ENCODE measurements at places on chromosomes 12 and 14.
A peak's percentile ranks its signal among the peaks of the same experiment; 100 is the strongest.

DNA sequence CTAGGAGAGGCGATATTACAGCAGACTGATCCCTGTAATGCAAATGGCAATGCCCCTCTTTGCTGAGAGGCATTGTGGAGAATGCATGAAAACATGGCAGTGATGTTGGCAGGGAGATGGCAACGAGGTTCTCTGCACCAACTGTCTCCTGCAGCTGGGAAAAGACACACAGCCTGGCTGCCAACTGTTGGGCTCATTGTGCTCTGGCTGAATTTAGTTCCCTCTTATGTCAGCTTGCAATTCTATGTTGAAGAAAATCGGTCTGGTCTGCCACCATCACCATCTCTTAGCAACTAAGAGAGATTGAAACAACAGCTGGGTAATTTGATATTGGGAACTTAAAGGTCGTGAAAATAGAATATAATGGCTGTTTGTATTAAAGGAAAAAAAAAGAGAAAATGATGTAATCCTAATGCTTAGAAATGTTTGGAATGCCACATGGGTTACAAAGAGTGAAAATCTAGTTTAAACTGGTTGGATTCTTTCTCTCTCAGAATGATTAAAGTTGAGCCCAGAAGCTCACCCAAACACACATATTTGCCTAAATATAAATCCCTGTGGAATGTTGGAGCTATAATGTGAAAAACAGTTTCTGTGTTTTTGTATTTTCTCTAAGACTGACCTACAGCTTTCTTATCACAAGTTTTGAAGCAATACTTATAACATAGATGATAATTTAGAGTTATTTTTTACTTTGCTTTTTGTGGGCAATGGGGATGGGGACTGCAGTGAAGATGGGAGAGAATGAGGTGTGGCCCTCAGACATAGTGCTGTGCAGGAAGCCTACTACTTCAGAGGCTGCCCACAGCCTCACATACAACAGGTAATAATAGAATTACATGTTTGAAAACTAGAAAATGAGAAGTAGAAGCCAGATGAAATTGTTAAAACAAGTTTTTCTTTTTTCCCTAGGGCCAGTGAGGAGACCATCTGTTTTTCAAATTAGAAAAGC lies 143.7 kb downstream of the AKAP6 start:
- no peak for DNase-seq

DNA sequence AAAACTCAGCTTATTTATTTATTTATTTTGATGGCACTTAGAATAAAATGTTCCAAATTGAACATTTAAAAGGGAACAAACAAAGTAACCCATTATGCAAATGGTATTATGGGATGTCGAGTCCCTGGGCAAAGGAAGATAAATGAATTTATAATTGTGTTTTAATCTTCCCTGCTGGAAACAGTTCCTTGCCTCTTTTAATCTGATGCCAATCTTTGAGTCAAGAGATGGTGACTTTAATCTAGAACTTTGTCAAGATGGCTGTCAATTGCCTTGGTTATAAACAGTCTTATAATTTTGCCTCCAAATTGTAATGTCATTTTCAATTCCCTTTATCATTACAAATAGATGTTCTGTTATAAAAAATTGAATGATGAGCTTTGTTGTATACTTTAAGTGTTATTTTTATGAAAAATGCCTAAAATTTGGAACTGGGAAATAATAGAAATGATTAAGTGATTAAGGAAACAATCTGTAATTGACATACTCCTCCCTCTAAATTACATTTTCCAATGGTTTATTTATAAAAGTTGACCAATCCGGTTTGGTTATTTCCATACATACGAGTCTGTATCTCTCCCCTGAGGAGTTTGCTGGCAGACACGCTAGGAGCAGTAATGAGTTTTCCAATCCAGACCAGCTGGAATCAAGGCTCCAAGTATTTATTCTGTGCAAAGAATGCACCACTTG lies 134.9 kb upstream of the FRMD6 start:
- DNase-seq, result no peak

DNA sequence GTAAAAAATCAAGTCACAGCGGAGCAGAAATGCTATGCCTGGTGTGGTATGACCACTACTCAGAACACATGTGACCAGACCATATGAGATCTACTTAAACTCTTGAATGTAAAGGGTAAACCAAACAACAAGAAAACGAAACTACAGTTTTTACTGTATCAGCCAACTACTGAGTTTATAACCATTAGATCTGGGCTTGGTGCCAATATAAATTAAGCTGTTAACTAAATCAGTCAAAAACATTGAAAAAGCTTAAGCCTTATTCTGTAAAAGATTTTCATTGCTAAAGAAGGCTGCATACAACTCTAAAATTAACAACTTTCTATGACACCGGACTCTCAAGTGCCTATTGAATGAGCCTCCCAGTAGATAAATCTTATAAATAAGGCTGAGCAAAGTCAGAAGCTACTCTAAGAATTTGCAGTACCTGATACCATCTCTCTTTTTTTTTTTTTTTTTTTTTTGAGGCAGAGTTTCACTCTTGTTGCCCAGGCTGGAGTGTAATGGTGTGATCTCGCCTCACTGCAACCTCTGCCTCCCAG lies 35.4 kb downstream of the SPTLC2 start:
- peak; percentile 37 for DNase-seq

DNA sequence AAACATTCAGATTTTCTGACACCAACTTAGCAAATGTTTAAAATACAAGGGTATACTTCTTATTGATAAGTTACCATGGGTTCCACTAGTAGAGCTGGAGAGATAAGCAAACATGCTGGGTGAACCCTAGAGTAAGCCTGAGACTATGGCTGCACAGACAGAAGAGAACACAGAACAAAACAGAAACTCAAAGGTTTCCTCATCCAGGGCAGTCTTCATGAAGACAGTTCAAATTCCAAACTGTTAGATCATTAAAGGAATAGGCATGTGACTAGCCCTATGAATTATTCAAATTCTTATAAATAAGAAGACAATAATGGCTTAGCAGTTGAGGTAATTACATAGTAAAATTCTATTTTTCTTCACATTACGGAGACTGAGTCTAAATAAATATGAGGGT lies 28.1 kb downstream of the BTBD7 start:
- DNase-seq, result no peak

DNA sequence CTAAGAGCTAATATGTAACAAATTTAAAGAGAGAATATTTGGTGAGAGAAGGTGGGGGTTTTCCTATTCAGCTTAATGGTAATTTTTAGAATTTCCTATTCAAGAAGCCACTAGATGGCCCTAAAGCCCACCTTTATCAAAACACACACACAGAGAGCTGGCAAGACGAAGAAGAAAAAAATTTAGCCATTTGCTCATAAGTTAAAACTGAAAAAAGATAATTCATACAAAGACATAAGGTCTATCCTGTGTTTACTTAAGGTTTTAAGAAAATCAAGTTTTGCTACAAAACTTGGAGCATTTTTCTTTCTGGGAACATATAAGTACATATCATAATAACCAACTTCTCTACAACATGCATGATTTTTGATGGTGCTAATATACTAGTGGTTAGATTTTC lies 46.8 kb upstream of the PCED1B start:
- peak; percentile 8 for DNase-seq

GRCh38 chr12:108744021-108744897 lies 12.9 kb upstream of the CORO1C start:
- DNase-seq, result no peak

GRCh38 chr12:43742106-43742505 lies 16.5 kb downstream of the PUS7L start:
- no peak for DNase-seq

DNA sequence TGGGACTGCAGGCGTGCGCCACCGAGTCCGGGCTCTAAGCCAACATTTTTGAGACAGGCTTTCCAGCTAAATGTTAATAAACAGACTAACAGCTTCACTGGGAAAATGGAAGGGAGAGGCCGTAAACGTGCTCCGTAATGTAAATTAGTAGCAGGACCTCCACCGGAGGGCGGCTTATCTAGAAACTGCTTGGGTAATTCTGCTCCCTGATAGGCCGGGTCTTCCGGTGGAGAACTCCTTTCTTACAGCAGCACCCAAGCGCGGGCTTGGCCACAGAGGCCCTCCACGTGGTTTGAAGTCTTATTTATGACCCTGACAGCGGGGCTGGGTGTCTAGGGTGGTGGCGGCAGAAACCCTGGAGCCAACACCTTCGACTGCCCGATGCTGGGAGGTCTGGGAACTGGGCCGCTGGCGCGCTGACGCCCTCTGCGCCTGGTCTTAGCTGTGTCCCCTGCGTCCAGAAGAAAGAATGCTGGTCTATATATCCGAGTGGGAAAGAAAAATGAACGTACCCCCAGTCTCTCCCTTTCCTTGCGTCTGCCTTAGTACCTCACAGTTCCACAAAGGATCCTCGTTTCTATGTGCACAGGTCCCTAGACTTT lies 1.7 kb downstream of the DPPA3 start:
- no peak for DNase-seq

GRCh38 chr14:102279282-102279681 lies 25.7 kb downstream of the MOK start:
- no peak for DNase-seq

DNA sequence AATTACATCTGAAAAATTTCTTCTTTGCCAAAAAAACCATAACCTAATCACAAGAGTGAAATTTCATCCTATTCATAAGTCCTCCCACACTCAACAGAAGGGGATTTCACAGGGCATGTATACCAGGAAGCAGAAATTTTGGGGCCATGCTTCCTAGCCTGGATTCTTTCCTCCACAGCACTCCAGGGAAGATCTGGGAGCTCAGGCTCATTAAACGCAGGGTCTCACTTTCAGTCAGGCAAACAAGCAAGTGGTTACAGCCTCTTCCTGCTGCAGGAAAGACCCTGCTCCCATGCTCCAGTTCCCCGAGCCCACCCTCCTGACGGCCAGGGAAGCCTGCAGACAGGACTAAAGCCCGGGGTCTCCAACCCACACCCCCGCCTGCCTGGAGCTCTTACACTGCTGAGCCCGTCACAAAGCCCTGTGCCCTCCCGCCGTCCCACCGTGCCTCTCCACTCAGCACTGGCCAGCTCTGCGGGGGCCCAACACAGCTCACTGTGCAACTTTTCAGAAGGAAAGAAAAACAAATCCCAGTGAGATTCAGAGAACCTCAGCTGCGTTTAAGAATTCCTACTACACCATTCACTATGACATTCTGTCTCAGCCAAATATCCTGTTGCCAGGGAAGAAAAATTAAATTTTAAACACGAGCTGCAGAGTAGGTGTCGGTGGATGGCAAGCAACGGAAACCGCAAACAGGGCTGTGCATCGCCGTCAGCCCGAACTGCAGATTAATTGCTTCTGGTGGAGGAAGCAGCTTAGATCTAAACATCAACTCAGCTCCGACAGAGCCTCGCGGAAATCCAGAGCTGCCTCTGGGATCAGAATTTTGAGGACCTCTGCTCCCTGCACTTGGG lies 106.7 kb upstream of the SFSWAP start:
- peak; percentile 31 for DNase-seq

DNA sequence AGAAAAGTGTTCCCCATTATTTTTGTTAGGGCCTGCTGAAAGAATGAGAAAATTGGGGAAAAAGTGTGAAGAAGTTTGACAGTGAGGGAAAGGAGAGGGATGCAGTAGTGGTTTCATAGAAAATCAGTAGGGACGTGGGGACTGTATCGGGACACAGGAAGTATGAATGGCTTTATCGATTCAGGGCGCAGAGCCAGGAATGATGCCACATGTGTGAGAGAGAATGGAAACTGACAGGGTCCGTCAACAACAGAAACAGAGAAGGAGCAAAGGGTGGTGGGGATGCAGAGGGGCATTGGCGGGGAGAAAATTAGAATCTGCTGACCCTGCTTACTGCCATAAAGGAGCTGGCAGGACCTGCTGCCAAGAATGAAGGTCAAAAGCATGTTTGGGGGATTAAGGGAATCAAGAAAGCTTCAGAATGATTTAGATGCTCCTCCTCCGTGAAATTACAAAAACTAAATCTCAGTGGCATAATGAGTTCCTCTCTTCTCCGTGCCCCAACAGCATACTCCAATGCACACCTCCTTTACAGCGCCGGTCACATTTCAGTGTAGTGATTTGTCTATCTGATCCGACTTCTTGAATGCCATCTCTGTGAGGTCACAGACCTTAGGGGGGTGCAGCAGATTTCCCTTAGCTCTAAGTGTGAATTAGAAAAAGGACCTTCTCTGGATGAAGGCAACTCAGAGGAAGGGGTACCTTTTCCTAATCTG lies 92.6 kb downstream of the EMP1 start:
- no peak for DNase-seq

DNA sequence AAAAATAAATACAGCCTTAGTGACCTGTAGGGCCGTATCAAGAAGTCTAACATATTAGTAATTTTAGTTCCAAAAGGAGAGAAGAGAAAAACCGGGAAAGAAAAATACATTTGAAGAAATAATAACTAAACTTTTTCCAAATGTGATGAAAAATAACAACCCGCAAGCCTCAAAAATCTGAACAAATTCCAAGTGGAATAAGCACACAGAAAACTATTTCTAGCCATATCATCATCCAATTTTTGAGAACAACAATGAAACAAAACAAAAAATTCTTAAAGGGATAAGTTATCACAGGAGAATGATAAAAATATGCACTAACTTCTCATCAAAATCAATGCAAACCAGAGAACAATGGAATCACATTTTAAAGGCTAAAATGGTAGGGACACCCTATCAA lies 198.1 kb upstream of the PLXNC1 start:
- DNase-seq, result no peak

DNA sequence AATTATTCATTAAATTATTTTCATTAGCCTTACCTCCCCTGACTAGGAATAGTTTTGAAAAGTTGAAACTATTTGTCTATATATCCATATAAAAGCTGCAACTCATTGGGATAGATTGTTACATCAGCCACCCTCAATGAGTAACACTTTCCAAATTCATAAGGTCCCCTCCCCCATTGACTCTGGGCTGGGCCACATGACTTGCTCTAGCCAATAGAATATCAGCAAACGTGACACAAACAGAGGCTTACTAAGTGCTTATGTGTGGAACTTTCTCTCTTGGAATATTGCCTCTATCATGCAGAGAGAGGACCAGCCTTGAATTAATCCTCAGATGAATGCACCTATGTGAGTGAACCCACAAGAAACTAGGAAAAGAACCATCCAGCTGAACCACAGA lies 213.7 kb downstream of the CCDC59 start:
- DNase-seq, result no peak

DNA sequence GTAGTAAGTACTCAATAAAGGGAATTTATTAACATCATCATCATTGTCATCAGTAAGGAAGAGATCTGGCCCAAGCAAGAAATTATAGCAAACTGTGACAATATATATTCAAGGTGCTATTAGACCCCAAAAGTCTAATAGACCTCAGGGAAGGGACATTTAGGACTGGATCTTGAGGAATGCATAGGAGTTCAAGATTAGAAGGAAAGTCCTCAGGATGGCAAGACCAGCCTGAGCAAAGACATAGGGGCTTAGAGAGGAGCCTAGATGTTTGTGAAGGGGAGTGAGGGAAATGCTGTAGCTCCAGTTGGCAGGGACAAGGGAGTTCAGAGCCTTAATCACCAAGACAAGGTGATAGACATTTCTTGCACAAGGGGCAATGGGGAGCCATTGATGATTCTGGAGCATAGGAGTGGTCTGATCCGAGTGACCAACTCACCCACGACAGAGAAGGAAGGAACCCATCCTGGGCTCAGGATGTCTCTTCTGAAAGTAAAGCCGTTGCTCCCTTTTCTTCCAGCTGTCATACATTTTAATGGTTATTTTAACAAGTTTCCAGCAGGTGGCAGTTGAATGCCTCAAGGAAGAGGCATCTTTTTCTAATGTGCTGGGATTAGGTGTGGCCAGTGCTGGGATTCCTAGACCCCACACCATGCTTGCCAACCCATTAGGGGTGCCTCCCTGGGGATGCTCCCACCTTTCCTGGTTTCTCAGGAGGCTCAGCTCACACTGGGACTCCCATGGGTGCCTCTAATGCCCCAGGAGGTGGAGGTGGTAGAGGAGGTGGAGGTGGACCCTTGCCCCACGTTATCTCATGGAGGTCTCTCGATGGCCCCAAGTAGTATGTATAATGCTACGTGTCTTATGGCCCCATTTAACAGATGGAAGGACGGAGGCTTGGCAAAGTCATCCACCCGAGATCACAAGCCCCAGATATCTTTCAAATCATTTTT lies 37.8 kb downstream of the PHETA1 start:
- peak; percentile 67 for DNase-seq
